NCI-H774 (cell line): ENCODE measurements at places on chromosomes 7 and 10.

DNA sequence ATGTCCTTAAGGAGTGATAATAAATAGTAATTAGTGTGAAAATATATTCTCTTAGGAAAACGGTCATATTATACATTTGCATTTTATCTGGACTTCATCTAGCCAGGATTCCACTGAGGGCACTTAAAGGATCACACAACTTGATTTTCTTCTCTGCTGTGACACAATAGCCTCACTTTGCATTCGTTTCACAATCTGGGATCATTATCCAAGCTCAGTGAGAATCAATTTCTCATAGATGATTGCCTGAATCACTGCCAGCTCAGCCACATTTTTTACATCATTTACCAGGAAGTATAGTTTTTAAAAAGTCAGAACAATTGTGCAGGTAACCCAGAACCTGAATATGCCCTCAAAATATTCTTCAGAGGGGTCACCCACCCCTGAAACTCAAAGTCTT, 68.9 kb downstream of the PTPRZ1 start:
- DNase-seq = no peak

DNA sequence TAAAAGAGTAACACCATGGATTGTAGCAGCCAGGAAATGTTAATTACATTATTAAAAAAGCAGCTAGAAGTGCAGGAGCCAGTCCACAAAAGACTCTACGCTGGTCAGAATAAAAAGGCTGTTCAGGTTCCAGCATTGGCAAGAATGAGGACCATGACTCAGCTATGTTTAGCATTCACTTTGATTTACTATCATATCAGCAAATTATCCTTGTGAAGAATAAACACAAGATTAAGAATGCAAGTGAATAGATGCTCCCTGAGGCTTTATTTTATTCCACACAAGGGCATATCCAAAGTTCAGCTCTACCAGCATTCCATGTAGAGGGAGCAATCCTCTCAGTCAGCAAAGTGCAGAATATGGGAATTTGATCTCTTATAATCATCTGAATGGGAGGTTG, 13.6 kb downstream of the DGKB start:
- no peak for DNase-seq

DNA sequence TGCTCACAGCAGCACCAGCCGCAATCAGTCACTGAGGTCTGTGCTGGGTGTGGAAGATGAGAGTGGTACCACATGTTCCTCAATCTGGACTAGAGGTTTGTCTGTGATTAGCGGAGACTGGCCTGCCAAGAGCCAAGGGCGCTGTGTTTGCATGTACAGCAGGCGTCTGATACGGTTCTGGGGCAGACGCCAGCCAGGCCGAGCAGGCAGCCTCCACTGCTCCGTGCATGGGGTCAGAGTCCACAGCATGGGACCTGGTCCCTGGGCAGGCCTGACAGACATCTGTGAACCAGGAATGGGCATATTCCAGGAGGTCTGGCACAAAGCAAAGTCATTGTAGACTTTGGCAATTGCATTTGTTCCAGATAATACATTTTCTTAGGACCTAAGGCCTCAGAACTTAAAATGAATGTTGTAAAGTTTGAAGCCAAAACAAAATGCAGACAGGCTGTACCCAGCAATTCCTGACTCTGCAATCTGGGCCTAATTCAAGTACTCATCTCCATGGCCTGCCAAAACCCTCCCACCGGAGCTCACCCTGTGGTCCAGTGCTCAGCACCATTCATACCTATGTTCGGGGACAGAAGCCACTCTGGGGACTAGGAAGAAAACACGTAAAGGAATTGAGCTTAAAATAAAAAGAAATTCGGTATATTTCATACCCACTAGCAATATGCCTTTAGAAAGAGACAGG, 50.0 kb upstream of the FAM20C start:
- DNase-seq = no peak

DNA sequence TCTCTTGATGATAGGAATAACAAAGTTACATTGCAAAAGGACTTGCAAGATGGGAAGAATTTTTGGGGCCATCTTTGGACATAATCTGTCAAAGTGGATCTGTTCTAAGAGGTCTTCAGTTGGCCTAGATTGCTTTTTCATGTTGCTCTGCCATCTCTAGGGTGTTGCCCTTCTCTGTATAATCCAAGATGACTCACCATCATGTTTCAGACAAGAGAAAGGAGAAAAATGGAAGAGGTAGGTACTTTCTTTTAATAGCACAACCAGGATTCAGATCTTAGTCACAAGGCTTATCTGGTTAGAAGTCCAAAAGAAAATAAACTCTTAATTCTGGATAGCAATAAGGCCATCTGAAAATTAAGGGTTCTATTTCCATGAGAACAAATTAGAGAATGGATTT, 38.7 kb upstream of the FOXP2 start:
- no peak for DNase-seq

GRCh38 chr7:7317850-7318249, 135.5 kb downstream of the C1GALT1 start:
- DNase-seq = no peak

DNA sequence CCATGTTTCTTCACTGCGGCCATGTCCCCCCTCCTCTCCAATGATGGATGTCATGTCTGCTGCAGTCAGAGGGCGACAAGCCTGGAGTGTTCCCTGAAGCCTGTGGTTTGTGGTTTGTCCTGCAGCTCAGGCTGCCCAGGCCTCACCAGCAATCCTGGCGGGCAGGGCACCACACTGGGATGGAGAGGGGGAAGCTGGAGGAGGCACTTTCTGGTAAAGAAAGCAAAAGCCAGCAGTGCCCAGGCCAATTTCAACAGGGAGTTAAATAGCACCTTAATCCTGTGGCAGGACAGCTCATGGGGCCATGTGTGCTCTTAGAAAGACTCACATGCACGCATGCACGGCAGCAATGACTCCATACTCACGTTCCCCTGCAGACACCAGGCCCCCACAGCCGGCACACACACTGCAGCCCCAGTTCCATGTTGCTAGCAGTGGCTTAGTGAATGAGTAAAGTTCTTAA, 158.3 kb downstream of the EGFR start:
- DNase-seq = no peak

DNA sequence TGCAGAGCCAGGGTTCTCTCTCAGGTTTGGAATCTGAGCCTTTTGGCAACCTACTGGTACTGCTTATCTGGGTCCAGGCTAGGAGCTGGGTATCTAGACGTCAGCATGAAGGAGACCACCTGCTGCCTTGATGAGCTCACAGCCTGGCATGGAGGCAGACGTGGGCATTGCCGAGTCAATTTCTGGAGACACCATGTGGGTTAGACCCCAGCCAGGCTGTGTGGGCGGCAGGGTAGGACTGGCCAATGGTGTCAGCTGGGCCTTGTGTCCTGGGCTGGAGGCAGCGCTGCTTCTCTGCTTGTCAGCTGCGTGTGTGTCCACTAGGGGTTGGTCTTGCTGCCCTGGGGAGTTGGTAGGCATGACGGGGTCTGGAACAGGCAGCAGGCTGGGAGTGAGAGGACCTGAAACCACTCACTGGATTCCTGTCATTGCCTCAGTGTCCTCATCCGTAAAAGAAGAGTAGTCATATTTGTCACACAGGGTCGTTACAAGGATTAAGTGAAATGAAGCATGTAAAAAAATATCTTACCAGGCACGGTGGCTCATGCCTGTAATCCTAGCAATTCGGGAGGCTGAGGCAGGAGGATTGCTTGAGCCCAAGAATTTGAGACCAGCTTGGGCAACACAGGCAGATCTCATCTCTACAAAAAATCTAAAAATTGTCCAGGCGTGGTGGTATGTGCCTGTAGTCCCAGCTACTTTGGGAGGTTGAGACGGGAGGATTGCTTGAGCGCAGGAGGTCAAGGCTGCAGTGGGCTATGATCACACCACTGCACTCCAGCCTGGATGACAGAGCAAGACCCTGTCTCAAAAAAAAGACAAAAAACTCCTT, 31.7 kb upstream of the ANKRD2 start:
- DNase-seq = no peak

DNA sequence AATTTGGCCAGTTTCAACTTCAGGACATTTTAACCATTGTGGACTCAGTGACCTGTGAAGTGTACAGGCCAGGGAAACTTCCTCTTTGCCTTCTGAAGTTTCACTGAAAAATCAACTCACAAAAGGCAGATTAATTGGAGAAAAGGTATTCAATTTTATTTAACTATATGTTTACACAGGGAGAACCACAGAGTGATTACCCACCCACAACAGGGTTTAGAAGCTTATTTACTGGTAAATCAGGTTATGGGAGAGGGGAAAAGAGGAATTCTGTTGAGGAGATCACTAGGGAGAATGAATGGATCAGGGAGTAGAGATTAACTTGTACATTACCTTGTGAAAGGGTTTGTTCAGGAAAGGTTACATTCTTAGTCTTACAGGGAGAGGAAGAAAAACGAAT, 1.7 kb upstream of the AKR1D1 start:
- DNase-seq = no peak

DNA sequence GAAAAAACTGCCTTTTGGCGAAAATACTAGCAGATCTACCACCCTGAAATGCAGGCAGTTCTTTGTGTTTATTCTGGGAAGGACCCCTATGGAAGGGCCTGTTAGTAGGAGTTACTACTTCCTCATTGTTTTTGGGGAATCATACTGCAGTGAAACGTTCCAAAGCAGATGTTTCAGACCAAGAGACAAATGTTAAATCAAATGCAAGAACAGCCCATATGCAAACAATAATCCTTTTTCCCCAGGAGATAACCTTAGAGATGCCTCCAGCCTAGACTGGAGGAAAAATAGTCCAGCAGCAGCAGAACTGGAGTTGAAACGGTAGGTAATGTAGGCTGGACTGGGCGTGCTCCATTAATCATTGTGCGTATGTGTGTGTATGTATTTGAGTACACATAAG, 65.9 kb upstream of the VWDE start:
- no peak for DNase-seq

DNA sequence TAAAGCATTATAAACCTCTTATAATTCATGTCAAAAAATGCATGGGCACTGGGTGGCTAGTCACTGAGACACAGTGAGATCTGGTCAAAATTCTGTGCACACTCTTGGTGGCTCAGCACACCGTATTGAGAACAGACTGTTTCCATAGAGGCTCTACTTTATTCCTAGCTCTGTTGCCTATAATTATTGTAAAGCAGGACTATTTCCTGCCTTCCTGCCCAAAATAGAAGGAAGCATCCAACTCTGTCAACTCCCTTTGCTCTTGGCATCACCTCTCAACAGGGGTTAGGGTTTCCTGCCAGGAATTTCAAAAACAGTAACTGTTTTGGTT, 45.1 kb downstream of the PTN start:
- no peak for DNase-seq

DNA sequence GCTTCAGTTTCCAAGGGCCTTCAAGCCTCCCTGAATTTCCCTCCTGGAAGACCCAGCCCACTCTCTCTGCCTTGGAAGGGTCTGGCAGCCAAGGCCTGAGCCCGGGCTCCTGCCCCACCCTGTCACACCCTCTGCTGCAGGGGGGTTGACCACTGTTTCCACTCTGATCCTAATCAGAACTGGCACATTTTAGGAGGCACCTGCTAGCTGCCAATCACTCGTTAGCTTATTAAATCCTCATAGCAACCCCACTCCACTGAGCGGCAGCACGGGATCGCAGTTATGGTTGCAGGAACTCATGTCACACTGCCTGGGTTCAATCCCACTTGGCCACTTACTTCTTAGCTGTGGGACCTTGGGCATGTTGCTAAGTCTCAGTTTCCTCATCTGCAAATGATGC, 12.9 kb downstream of the HSPB1 start:
- no peak for DNase-seq

DNA sequence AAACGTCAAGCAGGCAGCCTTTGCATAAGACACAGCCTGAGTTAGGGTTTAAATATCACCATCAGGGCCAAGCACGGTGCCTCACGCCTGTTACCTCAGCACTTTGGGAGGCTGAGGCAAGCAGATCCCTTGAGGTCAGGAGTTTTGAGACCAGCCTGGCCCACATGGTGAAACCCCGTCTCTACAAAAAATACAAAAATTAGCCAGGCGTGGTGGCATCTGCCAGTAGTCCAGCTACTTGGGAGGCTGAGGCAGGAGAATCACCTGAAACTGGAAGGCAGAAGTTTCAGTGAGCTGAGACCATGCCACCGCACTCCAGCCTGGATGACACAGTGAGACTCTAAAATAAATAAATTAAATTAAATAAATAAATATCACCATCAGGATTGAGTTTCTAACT, 33.0 kb downstream of the SRPK2 start:
- DNase-seq = no peak

GRCh38 chr10:31724296-31724695, 204.3 kb downstream of the ARHGAP12 start:
- no peak for DNase-seq

GRCh38 chr7:55962014-55962413, 2.4 kb upstream of the NIPSNAP2 start:
- no peak for DNase-seq

DNA sequence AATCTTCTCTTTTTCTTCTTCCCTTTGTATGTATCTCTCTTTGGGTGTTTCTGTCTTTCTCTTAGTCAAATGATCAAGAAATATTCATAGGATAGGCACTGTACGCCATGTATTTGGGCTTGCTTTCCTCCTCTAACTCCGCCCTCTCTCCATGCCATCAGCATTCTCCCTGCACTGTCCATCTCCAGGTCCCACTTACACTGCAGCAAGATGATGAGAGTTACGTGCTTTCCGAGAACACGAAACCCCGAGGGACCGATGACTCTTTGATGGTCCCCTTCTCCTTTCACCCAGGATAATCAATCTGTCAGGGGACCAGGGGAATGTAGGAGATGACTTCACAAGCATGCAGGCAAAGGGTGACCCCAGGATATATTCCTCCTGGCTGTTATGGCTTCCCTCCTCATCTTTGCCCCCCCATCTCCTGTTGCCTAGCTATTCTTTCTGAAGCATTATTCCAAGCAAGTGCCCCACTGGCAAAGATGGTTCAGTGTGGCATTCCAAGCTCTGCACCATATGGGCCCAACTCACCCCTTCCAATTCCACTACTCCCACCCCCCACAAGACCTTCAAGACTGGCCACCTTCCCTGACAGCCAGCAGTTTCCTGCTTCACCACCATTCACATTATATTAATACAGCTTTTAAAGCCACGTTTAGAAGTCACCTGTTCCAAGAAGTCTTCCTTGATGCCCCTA, 40.0 kb downstream of the HIF1AN start:
- DNase-seq = no peak

- DNase-seq = no peak
These were observed 825.9 kb upstream of the IGFBP3 start for GRCh38 chr7:46746695-46747687.

DNA sequence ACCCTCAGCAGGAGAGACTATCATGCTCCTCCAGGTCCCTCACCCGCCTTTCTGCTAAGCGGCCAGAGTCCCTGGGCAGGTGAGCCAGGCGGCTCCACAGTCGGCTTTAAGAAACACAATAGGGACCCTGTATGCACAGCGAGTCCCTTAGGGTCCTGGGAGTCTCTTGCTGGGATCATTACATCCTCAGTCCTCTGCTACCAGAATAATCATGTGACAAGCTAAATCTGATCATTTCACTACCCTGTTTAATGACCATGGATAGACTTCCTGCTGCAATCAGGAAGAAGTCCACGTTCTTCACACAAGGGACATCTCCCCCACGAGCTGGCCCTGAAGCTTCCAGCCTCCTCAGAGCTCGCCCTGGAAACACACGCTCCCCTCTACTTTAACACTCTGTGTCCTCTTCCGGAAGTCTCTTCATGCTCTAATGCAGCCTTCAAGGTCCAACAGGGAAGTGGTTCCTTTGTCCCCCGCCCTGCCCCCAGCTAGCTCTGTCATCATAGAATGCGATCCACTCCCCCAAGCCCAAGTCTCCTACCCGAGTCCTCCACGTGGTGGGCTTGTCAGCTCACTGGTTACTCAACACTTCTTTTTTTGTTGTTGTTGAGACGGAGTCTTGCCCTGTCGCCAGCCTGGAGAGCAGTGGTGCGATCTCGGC, 101.5 kb downstream of the RNF216 start:
- no peak for DNase-seq
